ENCODE measurements at places on chromosomes 3 and 15. TPM values are rescaled to one million over a fixed set of nuclear protein-coding genes. Genes with fewer than 3 reads are reported as not detected.

Gene AADAC
- 0.09 TPM for total RNA-seq

Gene HTR3E
- not detected for total RNA-seq

Gene TMIE
- not detected for total RNA-seq

Gene TTLL13
- 0.16 TPM for total RNA-seq

Gene CCRL2
- total RNA-seq, result 0.16 TPM

Gene TM4SF1
- 183 TPM for total RNA-seq

Gene SERINC4
- total RNA-seq, result not detected

Gene ARHGAP31
- total RNA-seq, result 3.3 TPM

Gene LRRC49
- total RNA-seq, result 23.6 TPM
